ENCODE measurements at places on chromosomes 16 and 17.

- DNase-seq = no peak
Observed at GRCh38 chr16:75114946-75115825, 1.4 kb downstream of the LDHD start.

DNA sequence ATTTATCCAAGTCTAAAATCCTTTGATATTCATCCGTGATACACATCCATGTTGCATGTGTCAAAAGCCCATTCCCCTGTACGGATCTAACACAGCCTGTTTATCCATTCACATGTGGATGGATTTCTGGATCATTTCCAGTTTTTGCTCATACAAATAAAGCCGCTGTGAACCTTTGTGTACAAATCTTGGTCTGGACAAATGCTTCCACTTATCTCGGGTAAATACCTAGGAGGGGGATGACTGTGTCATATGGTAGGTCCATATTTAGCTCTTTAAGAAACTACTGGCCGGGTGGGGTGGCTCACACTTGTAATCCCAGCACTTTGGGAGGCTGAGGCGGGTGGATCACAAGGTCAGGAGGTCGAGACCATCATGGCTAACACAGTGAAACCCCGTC, 6.3 kb upstream of the TBCD start:
- DNase-seq = no peak

DNA sequence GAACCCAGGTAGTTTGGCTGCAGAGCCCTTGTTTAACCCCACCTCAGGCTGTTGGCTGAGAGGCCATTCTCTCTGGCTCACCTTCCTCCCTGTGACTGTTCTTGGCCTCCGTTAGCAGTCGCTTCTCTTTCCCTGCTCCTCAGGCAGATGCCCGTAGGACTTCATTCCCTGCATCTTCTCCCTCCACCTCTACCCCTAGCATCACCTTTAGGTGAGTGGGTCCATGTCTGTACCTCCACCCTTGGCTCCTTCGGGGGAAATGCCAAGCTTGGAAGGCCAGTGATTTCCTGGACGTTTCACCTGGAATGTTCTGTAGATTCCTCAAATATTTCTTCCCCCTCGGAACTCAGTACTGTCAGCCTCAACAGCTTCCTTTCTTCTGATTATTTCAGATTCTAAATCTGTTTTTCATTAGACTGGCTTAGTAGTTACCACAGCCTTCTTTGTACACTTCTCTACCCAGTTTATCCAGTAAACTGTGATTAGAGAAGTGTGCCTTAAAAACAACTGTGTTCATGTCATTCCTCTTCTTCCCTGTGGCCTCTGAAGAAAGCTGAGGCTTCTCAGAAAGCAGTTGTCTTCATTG, 227.9 kb downstream of the MSI2 start:
- DNase-seq = no peak

GRCh38 chr17:79937391-79938335, 98.0 kb downstream of the TBC1D16 start:
- no peak for DNase-seq

DNA sequence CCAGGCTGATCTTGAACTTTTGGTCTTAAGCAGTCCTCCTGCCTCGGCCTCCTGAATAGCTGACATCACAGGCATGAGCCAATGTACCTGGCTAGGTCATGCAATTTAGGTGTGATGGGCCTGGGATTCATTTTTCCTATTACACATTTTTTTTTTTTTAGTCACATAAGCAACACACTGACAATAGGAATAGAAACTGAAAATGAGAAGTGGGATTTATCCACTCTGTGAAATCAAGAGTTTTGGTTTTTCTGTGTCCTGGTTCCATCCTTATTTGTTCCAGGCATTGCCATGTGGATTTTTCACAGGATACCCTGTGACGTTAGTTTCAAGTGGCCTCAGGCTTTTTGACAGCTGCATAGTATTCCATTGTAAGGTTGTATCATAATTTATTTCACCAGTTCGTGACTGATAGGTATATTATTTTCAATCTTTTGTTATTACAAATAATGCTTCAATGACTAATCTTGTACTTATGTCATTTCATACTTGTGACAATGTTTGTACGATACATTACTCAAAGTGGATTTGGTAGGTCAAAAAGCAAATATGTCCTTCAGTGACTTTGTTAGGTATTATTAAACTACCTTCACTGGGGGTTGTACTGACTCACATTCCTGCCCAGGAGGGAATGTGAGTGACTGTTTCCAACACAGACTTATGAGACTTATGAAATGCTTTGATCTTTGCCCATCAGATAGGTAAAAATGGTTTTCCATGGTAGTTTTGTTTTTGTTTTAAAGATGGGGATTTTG, 10.6 kb downstream of the ADCY7 start:
- no peak for DNase-seq

DNA sequence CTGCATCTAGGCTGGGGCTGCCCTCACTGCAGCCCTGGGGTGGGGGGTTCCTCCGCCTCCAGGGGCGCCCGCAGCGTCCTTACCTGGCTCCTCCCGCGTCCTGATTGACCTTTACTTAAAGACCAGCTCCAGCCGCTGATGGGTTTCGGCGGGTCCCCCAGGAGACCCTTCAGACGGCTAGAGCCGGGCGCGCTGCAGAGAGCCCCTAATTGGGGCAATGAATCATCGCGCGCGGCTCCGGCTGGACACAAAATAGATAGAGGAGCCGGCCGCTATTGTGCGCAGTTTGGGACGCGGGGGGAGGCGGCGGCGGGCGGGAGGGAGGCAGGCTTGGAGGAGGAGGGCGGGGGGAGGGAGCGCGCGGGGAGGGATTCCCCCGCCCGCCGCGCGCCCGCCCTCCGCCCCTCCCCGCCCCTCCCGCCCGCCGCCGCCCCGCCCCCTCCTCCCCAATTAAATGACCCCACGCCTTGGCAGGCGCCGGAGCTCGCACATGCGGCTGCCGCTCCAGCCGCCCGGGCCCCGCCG, 56.5 kb upstream of the CIBAR2 start:
- DNase-seq = no peak

DNA sequence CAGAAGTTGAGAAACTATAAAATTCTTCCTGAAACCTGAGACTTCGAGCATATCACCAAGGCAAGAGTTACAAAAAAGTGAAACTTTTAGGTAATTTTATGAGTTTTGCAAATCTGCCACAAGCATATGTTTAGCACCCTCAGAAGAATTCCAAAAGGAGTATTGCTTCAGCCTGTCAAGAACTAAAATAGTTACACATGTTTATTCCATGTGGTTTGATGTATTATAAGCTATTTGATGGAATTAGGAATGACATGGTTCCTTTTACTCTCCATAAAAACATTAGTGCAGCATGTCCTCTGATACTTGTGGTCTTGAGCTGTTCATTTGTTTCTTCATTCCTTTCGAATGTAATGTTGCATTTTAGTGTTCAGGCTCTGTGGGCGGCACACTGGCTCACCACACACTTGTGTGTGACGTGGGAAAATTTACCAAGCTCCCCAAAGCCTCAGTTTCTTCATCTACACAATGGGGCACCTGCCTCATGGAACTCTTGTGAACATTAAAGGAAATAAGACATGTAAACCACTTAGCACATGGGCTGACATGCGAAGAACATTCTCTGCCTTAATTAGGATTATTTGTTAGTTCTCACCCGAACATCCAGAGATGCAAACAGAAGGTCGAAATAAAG, 204.2 kb upstream of the FOXF1 start:
- no peak for DNase-seq

GRCh38 chr17:28746611-28747050, 2.8 kb downstream of the TRAF4 start:
- no peak for DNase-seq

- no peak for DNase-seq
Observed at GRCh38 chr16:3485821-3486505, 9.3 kb downstream of the C16orf90 start.

- DNase-seq = peak; percentile 91
Observed at GRCh38 chr16:67244387-67245185, 2.7 kb downstream of the FHOD1 start.

- no peak for DNase-seq
Observed at GRCh38 chr16:60127196-60127595, 1393.1 kb upstream of the GOT2 start.

DNA sequence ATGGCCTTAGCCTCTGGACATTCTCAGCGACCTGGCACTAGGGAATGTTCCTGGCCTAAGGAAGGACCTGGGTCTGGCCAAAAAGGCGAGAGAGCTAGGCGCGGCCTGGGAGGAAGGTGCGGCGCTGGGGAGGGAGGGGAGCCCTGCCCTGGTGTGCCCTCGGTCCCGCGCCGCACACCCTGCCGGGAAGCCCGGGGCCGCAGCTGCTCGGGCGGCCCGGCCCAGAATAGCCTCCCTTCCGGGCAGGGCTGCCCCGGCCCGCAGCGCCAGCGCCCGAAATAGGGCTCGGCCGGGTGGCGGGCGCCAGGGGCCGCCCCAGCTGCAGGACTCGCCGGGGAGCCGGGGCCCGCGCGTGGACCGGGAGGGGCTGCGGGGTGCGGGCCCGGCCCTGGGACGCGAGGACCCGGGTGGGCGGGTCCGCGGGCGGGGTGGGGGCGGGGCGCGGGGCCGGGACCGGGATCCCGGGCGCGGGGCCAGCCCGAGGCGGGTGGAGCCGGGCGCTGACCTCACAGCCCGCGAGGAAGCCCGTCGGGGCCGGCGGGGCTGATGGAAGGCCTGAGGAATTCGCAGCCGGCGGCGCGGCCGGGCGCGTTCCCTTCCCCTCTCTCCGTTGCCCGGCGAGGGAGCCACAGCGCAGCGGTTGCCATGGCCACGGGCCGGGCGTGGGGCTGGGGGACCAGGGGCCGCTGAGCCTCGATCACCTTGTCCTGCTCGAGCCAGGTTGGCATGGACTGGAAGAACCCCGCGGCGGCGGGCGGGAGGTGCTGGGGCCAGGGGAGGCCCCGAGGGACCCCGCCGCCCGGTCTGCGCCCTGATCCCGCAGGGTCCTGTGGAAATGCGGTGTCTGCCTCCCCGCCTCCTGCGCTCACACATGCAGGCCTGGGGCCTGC, 18.1 kb downstream of the SOCS3 start:
- DNase-seq = no peak

DNA sequence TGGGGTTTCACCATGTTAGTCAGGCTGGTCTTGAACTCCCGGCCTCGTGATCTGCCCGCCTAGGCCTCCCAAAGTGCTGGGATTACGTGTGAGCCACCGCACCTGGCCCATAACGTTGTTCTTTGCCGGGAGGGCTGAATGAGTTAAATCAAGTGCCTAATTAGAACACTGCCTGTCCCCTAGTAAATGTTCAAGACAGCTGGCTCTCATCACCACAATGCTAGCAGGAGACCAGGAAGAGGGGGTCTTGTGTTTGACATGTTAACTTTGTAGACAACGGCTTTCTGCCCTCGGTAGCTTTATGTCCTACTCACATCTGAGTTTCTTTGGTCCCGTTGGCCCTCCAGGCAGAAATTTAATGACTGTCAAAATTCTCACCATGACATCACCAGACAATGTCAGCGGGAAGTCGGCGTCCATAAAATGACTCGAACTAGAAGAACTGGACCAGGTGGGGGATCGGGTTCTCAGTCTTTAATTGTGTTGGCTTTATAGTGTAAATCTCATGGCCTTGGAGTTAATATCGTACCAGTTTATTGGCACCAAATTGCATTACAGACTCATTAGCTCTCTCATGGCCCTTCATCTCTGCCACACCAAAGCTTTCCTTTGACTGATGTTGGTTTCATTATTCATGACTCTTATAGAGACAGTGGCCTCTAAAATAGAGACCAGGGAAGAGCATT, 11.4 kb upstream of the ITPRIPL2 start:
- no peak for DNase-seq

DNA sequence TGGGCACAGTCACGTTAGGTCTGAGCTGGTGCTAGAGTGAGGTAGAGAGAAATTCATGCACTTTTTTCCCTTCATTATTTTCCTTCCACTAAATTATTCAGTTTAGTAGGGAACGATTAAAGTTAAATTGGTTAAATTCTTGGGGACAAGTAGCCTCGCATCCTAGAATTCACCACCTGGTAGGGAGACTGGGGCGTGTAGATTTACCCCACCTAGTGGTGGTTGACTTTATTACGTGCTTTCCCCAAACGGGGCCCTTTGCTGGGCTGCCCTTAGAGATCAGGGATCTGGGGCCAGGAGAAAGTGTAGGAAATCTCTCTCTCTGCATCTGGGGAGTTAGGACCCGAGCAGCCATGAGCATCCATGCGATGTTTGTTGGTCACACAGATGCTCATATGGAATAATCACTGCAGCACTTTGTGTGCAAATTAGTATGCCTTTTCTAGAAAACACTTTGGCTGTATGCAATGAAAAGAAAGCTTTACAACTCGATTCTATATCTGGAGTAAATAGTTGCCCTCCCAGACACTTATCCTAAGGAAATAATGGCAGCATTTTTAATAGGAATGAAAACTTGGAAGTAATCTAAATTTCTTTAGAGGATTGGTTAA, 107.0 kb downstream of the PLCG2 start:
- DNase-seq = peak; percentile 67

DNA sequence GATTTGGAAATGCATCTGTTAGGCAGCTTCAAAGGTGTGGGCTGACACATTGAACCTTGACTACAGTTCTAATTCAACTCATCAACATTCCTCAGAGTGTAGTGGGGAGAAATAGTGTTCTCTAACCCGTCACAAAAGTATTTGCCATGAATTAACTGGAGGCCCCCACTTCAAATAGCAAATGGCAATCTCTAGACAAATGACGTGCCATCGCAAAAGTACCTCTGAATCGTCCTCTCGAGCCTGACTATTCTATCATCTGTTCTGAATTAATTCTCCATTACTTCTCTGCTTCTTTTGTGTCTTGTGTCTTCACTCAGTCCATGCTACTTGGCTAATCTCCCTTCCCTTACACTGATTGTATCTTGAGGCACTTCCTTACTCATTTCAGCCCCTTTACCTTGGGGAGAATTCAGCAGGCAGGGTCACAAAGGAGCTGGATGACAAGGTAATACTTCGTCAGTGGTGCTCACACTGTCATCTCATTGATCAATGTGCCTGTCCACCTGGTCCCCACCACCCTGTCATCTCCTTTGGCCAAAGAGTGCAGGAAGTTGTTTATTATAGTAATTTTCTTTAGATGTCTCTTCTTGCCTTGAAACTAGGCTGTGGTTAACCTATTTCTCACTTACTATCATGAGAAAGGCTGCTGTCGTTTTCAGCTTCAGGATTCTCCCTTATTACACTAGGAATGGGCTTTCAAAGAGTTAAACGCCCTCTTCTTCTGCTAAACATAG, 108.4 kb downstream of the SYCE1L start:
- no peak for DNase-seq

GRCh38 chr17:54813896-54814295, 86.8 kb upstream of the TOM1L1 start:
- no peak for DNase-seq

GRCh38 chr16:23406546-23407240, 46.3 kb downstream of the COG7 start:
- DNase-seq = no peak

GRCh38 chr17:42659079-42659931, at the start of gene TUBG2:
Gene TUBG2 (plus strand): TSS chr17:42659284. CDS start chr17:42659504, 220 bp downstream.
- DNase-seq = peak; percentile 88

GRCh38 chr16:17397499-17397891, 73.3 kb downstream of the XYLT1 start:
- no peak for DNase-seq

DNA sequence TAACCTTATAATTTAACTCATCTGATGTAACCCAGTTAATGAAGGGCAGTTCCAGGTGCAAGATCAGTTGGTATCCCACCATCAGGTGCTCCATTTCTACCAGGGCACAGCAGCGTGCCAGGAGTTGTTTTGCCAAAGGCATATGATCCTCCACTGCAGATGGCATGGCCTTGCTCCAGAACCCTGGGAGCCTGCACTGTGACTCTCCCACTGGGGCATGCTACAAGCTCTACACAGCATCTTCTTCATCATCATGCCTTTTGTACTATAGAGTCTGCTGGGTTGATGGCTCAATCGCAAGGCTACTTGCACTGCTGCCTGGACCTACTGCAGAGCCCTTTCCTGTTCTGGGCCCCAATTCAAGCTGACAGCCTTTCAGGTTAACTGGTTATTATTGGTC, 11.3 kb upstream of the MAPT start:
- DNase-seq = no peak
